EH (cell line): ENCODE measurements at places on chromosomes 11 and 22.
A peak's percentile ranks its signal among the peaks of the same experiment; 100 is the strongest.

GRCh38 chr22:46620588-46621242 lies 529 bp downstream of the GRAMD4 start:
- no peak for DNase-seq

DNA sequence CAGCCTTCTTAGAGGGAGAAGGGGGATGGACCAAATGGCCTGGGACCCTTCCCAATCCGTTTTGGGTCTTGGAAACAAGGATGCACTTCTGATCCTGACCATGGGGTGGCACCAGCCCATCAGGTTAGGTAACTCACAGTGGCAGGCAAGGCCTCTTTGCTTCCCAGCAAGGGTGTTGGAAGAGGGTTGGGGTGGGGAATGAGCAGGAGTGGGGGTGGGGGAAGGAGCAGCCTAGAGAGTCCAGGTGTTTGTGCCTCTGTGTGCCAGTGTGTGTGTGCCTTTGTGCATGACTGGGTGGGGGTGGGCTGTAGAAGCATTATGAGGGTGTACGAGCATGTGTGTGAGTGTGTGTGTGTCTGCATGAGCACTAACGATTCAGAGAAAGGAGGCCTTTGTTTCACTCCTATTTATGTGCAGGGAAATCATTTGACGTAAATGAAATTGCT lies 213.1 kb downstream of the INSC start:
- DNase-seq = peak; percentile 27

DNA sequence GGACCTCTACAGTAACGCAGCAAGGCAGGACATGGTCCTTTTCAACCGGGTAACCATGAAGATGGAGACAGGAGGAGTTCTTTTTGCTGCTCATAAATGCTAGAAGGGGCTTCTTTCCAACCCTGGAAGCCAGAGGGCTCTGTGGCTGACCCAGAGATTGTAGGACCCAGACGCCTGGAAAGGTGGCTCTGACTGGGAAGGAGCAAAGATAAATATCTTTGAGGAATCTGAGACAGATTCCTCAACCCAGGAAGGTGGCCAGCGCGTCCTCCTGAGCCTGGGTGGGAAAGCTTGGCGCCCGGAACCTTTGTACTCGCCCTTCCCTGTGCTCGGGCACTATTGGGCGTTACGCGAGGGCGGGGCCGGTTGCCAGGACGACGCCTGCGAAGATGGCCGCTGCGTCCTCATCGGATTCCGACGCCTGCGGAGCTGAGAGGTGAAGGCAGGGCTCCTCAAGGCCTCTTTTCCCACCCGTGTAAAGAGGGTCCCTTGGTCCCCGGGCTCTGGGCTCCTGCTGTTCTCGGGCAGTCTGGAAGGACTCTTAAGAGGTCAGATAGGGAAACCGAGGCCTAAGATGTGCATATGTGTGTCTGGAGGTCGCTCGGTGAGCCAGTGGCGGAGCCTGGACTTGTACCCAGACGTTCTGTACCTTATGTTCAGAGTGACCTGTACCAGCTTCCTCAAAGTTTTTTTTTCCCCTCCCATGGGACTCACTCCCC lies at the start of gene BBS1:
TSS of gene BBS1 (plus strand) at position 365 of the 719 bp plus-strand sequence. CDS start at position 390, 25 bp downstream.
- peak; percentile 81 for DNase-seq

GRCh38 chr11:29029452-29029851 lies 921.3 kb downstream of the METTL15 start:
- DNase-seq = no peak

- no peak for DNase-seq
Measured at GRCh38 chr22:28297504-28297903, 378.4 kb upstream of the PITPNB start.

- no peak for DNase-seq
Measured at GRCh38 chr11:36051235-36052144, 107.6 kb downstream of the LDLRAD3 start.

DNA sequence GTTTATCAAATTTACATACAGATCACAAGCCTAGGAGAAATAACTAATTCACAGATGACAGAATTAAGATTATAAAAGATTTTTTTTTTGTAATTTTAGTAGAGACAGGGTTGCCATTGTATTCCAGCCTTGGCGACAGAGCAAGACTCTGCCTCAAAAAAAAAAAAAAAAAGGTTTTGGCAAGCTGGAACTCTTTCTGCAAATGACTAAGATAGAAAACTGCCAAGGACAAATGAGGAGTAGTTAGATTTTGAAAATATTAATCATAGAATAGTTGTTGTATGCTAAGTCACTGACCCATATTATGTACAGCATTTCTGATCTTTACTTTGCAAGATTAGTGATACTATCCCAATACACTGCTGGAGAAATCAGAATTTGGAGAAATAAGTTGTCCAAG lies 99.2 kb downstream of the C11orf65 start:
- DNase-seq = no peak

- DNase-seq = no peak
Measured at GRCh38 chr11:96136613-96137298, 206.2 kb downstream of the MAML2 start.

GRCh38 chr11:18731949-18732821 lies 6.2 kb upstream of the IGSF22 start:
- peak; percentile 47 for DNase-seq

- no peak for DNase-seq
Measured at GRCh38 chr11:71435278-71435951, 12.8 kb downstream of the DHCR7 start.

DNA sequence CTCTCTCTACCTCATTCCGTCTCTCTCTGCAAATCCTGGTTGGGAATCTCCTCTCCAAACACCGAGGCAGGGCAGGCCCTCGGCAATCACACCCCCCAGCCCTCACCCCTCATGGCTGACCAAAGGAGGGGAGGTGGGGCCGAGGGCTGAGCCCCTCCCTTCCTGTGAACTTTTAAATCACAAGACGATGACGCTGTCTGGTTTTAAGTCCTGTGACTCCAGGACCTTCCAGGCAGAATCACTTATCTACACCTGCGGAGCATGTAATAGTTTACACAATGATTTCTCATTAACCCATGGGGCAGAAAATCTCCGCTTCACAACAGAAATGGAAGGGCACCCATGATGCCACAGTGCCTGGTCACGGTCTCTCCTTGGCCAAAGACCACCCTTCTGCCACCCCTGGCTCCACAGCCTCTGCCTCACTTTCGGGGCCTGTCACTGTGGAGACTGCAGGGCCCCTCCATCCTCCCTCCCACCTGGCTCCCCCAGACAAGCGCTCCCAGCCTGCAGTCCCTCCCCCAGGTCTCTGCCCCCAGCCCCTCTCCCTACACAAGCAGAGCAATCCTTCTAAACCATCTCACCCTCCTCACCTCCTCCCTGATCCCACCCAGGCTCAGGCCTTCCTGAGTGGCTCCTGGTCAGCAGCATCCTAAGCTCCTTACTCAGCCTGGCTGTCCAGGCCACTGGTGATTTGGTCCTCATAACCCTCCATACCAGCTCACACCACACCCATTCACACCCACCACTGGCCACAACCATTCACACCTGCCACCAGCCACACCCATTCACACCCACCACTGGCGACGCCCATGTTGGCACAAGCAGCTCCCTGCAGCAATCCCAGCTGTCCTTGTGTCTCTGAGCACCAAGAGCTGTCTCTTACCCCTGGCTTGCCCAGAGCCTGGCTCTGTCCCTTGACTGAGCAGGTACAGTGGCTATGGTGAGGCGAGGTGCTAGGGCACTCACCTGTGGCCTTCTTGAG lies 30.7 kb upstream of the ARFGAP3 start:
- DNase-seq = no peak

DNA sequence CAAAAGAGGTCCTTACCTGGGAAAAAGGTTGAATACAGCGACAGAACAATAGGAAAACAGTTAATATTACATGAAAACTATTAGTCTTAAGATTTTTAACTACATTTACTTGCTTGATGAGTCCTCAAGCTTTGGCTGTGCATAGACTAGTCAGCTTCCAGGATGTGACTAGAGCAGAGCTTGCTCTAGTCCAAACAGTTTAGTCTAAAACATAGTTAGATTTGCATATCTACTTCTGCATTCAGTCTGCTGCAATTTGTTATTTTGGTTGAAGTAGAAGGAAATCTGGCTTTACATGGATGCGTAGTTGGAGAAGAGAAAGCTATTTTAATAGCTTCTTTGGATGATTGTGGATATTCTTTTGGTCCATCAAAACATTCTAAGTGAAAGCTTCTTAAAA lies 95.3 kb upstream of the ALKBH3 start:
- DNase-seq = no peak

- peak; percentile 75 for DNase-seq
Measured at GRCh38 chr11:62497132-62497801, 49.3 kb downstream of the AHNAK start.

DNA sequence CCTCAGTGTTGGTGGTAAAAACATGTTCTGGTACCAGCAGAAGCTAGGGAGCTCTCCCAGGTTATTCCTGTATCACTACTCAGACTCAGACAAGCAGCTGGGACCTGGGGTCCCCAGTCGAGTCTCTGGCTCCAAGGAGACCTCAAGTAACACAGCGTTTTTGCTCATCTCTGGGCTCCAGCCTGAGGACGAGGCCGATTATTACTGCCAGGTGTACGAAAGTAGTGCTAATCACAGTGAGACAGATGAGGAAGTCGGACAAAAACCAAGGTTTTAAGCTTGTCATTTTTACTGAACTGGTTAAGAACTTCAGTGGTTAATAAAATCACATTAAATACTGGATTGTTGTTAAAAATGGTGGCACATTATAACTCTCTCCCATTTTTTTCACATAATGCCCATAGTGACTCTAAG lies 42.6 kb upstream of the VPREB1 start:
- no peak for DNase-seq

DNA sequence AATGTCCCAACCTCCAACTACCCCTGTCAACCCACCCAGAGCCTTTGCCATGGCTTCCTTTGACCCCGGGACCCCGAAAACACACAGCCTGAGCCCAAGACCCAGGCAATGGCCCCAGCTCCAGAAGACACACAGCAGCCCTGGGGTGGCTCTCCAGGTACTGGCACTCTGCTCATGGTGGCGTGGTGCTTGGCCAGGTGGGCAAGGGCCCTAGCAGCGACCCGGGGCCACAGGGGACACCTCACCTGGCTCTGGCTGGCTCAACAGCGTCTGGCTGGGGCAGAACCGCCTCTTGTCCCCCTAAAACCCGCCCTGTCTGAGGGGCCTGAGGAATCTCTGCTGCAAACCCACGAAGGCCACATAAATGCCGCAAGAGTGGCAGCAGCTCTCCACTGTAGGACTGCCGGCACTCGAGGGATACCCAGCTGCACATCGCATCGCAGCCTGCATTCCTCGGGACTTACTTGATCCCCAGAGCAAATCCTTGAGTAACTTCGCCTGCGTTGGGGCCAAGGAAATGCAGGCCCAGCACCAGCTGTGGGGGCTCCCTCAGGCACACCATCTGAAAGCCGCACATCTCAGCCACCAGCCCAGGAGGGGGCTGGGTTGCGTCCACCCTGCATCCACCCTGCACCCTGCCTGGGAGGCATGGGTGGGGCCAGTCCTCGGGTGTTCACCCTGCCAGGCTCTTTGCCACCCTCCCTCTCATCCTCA lies 23.1 kb upstream of the GNB1L start:
- peak; percentile 79 for DNase-seq

- no peak for DNase-seq
Measured at GRCh38 chr22:23911318-23911980, 17.3 kb downstream of the MIF start.

DNA sequence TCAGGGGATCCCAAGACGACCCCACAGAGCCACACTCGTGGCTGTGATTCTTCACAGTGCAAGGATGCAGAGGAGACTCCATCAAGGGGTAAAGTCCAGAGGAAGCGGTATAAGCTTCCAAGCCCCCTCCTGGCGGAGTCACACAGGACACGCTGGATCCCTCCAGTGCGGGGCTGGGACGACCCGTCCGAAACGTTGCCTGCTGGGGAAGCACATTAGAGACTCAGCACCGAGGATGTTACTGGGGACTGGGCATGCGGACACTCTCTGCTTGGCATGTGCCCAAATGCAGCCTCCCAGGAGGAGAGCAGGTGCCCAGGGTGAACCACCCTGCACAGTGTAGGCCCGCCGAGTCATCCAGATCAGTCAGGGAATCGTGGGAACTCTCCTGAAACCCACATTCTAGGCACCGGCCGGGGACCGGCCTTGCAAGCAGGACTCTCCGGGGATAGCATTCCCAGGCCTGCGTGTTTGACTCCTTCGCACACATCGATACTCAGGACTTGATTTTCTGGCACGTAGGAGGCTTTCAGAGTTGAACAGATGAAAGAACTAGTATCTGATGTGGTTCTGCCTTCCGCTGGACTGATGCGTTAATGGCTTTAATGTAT lies 229.8 kb downstream of the TBC1D22A start:
- no peak for DNase-seq

- no peak for DNase-seq
Measured at GRCh38 chr11:61325649-61326414, 7.1 kb downstream of the DDB1 start.

- peak; percentile 5 for DNase-seq
Measured at GRCh38 chr22:29937940-29938693, 55.1 kb downstream of the MTMR3 start.

- no peak for DNase-seq
Measured at GRCh38 chr11:116234989-116235568, 537.7 kb downstream of the BUD13 start.

- peak; percentile 92 for DNase-seq
Measured at GRCh38 chr11:101446238-101446637, 137.6 kb downstream of the TRPC6 start.

- peak; percentile 43 for DNase-seq
Measured at GRCh38 chr11:105298630-105299029, 159.1 kb upstream of the CARD18 start.

GRCh38 chr11:70498171-70498571 lies 99.8 kb downstream of the CTTN start:
- DNase-seq = no peak

- DNase-seq = no peak
Measured at GRCh38 chr11:8363921-8364320, 100.2 kb upstream of the LMO1 start.

GRCh38 chr11:46999217-46999616 lies 62.7 kb downstream of the CSTPP1 start:
- DNase-seq = no peak

DNA sequence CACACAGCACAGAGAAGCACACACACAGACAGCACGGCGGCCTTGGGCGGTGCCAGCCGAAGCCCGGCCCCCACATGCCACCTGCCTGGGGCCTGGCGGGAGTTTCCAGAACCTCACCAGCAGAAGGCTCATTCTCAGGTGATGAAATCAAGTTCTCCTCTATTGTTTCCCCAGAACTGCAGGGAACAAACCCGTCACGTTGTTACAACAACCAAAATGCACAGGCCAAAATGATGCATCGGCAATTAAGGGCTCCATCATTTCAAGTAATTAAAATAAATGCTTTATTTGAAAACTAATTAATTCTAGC lies 30.8 kb downstream of the GNB1L start:
- DNase-seq = no peak

GRCh38 chr11:65182258-65183170 lies 786 bp downstream of the CAPN1 start:
- DNase-seq = peak; percentile 37

GRCh38 chr11:123211149-123211852 lies 16.3 kb upstream of the CLMP start:
- no peak for DNase-seq
